ENCODE measurements at places on chromosomes 16 and 17. TPM values are rescaled to one million over a fixed set of nuclear protein-coding genes. Genes with fewer than 3 reads are reported as not detected.

The STARD3 gene
- 33.1 TPM for total RNA-seq

The TMC5 gene
- total RNA-seq, result not detected

The EVI2A gene
- 7.4 TPM for total RNA-seq

The C16orf82 gene
- not detected for total RNA-seq

The ABR gene
- 31.7 TPM for total RNA-seq

The CDH1 gene
- 0.05 TPM for total RNA-seq

The GUCY2D gene
- not detected for total RNA-seq

The PRSS33 gene
- total RNA-seq, result not detected

The TNS4 gene
- not detected for total RNA-seq

The CA5A gene
- total RNA-seq, result not detected

The ZKSCAN2 gene
- total RNA-seq, result 4.9 TPM

The KRTAP4-9 gene
- total RNA-seq, result not detected

The NF1 gene
- 29.9 TPM for total RNA-seq

The OR4D1 gene
- total RNA-seq, result not detected

The TANC2 gene
- total RNA-seq, result 14.0 TPM

The PRSS8 gene
- 0.20 TPM for total RNA-seq

The SPHK1 gene
- 41.2 TPM for total RNA-seq

The SKA2 gene
- 134 TPM for total RNA-seq

The RND2 gene
- total RNA-seq, result 0.20 TPM

The NDRG4 gene
- 6.5 TPM for total RNA-seq

The SRL gene
- not detected for total RNA-seq

The NPB gene
- 0.59 TPM for total RNA-seq

The CCL8 gene
- 0.69 TPM for total RNA-seq

The CCL14 gene
- total RNA-seq, result not detected

The C17orf67 gene
- not detected for total RNA-seq

The NDUFAF8 gene
- 20.1 TPM for total RNA-seq

The LPO gene
- not detected for total RNA-seq

The CYGB gene
- total RNA-seq, result not detected

The RNF222 gene
- total RNA-seq, result not detected

The CSH1 gene
- not detected for total RNA-seq

The TEKT5 gene
- 1.4 TPM for total RNA-seq

The KRT222 gene
- 0.07 TPM for total RNA-seq

The TAT gene
- not detected for total RNA-seq

The CSF3 gene
- not detected for total RNA-seq

The RHBDL3 gene
- 0.30 TPM for total RNA-seq

The KRT28 gene
- total RNA-seq, result not detected

The ITGAL gene
- total RNA-seq, result not detected

The KRTAP16-1 gene
- not detected for total RNA-seq

The DNAH17 gene
- total RNA-seq, result not detected

The FOXC2 gene
- total RNA-seq, result 2.0 TPM

The NUDT7 gene
- 5.1 TPM for total RNA-seq

The MYH8 gene
- not detected for total RNA-seq

The PRCD gene
- total RNA-seq, result 0.02 TPM

The JPT2 gene
- total RNA-seq, result 168 TPM

The TMIGD1 gene
- not detected for total RNA-seq

The OR1F1 gene
- not detected for total RNA-seq

The NOS2 gene
- total RNA-seq, result not detected

The IGF2BP1 gene
- total RNA-seq, result 1.6 TPM

The CES4A gene
- not detected for total RNA-seq

The AANAT gene
- total RNA-seq, result not detected

The PRR35 gene
- not detected for total RNA-seq

The HEXIM2 gene
- 3.2 TPM for total RNA-seq

The GFOD2 gene
- total RNA-seq, result 18.6 TPM

The SEPTIN1 gene
- 0.17 TPM for total RNA-seq

The PLCD3 gene
- total RNA-seq, result 31.2 TPM

All from M059J (cell line).